ENCODE measurements at places on chromosomes 13 and 19. TPM values are rescaled to one million over a fixed set of nuclear protein-coding genes. Genes with fewer than 3 reads are reported as not detected.

ZNF382 gene
- total RNA-seq: 0.06 TPM

PLPPR3 gene
- not detected for total RNA-seq

ZNF85 gene
- total RNA-seq: 10.3 TPM

RETN gene
- not detected for total RNA-seq

POMP gene
- total RNA-seq: 173 TPM

DHX34 gene
- 7.3 TPM for total RNA-seq

ZNF8 gene
- total RNA-seq: 3.1 TPM

KIR2DL4 gene
- not detected for total RNA-seq

CYP2A7 gene
- not detected for total RNA-seq

ZNF682 gene
- 2.1 TPM for total RNA-seq

LRRC63 gene
- total RNA-seq: not detected

DCT gene
- total RNA-seq: 0.27 TPM

FXYD1 gene
- not detected for total RNA-seq

All from H4 (cell line).